SK-MEL-5 (cell line): ENCODE measurements at places on chromosomes 5 and 9.

- no peak for DNase-seq
These were observed 15.0 kb upstream of the NEURL1B start for GRCh38 chr5:172626031-172626581.

GRCh38 chr5:61915646-61916045 is 390.4 kb upstream of the KIF2A start:
- peak; percentile 17 for DNase-seq

- DNase-seq: no peak
These were observed 172.7 kb downstream of the ROR2 start for GRCh38 chr9:91777292-91777830.

- peak; percentile 36 for DNase-seq
These were observed 754.7 kb downstream of the DTWD2 start for GRCh38 chr5:118233606-118234005.
